ENCODE measurements at places on chromosomes 12 and 14.

GRCh38 chr12:50006754-50007442 lies 18.4 kb downstream of the RACGAP1 start:
- no peak for DNase-seq

- no peak for DNase-seq
Measured at GRCh38 chr12:44497044-44497443, 379.1 kb downstream of the NELL2 start.

GRCh38 chr12:68455691-68456345 lies 123.7 kb upstream of the MDM1 start:
- no peak for DNase-seq

DNA sequence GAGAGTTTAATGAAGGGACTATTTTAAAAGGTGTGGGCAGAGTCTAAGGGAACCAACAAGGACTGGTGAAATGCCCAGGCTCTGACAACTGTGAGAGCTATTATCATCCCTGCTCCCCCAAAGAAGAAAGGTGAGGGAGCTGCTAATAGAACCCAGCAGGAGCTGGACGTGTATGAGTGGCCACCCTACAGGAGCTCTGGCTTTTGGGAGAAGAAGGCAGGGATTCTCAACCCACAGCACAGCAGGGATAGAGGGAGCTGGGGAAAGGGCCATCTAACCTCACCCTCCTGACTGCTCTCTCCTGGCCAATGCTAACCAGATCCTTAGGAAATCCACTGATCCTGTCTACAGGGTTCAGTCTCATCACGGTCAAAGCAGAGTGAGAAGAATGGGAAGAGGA lies 57.1 kb downstream of the GRIN2B start:
- DNase-seq: no peak

GRCh38 chr14:35934499-35934898 lies 108.4 kb downstream of the BRMS1L start:
- no peak for DNase-seq

GRCh38 chr12:34603382-34604035 lies 581.2 kb downstream of the ALG10 start:
- DNase-seq: no peak

GRCh38 chr12:30063435-30063945 lies 279.7 kb upstream of the TMTC1 start:
- no peak for DNase-seq
